ENCODE measurements at places on chromosomes 1 and 21.

DNA sequence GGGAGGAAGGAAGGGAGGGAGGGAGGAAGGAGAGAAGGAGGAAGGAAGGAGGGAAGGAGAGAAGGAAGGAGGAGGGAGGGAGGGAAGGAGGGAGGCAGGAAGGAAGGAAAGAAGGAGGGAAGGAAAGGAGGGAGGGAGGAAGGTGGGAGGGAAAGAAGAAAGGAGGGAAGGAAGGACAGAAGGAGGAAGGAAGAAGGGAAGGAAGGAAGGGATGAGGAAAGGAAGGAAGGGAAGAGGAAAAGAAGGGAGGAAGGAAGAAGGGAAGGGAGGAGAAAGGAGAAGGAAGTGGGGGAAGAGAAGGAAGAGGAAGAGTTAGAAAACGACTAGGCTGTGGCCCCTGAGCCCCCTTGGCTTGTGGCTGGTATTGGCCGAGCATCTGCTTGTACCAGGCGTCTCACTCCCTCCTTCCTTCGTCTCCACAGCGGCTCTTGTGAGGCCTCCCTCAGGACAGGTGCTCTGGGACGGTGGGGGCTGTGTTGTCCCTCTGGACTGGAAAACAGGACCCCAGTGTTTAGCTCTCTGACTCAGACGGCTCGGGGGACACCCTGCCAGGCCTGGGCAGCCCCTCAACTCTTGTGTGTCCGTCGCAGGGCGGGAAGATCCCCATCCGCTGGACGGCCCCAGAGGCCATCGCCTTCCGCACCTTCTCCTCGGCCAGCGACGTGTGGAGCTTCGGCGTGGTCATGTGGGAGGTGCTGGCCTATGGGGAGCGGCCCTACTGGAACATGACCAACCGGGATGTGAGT lies 36.2 kb upstream of the C1QA start:
- no peak for DNase-seq

DNA sequence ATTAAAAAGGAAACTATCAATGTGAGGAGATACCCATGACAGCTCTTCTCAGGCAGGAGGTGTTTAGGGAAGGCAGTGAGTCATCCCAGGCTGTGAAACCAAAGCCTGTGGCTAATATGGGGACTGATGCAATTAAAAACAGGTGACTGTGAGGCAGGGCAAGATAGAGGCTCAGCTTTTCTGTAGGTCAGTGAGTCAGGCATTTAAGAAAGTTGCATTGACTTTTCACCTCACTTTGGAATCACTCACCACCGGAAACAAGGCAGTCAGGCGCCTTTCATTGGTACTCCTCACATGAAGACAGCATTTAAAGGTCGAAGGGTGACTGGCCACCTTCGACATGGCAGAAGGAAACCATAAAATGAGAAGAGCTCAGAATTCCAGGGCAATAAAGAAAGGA lies 54.5 kb downstream of the PAPPA2 start:
- DNase-seq = no peak

DNA sequence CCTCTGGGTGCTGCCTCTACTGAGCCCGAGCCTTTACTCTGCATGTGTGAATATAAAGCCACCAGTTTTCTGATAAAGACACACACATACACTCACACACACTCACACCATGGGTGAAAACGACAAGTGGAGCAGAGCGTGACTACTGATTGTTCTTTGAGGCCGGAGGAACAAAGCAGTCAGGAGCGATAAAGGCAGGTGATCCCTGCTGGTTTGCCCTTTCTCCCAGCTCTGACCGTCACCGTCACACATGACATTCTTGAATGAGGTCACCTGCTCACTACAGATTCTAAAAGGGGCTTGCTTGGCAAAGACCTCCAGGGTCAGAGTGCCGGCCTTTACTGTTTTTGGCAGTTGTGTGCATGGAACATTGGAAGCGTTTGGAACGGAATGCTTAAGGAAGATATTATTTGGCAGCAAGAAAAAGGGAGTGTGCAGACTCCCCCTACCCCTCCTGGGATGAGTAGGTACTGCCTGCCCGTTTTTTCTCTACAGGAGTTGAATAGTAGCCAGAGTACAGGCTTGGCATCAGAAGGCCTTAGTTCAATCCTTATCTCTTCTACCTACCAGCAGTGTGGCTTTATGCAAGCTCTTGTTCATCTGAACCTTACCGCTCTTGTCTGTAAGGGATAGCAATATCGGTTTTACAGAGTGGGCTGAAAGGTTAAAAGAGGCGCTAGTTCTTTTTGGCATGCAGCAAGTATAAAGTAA lies 79.7 kb downstream of the PBX1 start:
- no peak for DNase-seq

GRCh38 chr1:113616156-113616555 lies 143.1 kb downstream of the PHTF1 start:
- DNase-seq = no peak
